ENCODE measurements at places on chromosomes 2 and 18. TPM values are rescaled to one million over a fixed set of nuclear protein-coding genes. Genes with fewer than 3 reads are reported as not detected.
A peak's percentile ranks its signal among the peaks of the same experiment; 100 is the strongest.

BARD1 gene
- 19.0 TPM for total RNA-seq

- DNase-seq = no peak
Measured at GRCh38 chr2:231513746-231514224, 16.5 kb downstream of the NMUR1 start.

DNA sequence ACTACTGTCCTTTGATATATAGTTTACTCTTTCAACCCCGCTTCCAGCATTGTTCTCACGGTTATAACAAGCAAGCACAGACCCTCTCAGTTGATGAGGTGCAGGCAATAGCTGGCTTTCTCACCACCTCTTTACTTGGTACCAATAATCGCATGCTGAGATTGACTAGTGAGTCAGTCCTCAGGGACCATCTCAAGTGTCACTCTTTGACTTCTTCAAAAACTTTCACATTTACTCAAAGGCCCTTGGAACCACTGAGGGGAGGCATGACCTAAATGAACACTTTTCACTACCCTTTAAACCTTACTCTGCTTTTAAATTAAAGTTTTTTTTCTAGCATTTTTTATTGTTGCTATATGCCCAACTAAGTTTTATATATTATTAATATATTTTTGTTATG, 101.8 kb downstream of the DAW1 start:
- DNase-seq = no peak

- DNase-seq = peak; percentile 89
Measured at GRCh38 chr2:119431155-119431975, at the start of gene TMEM37. TSS of gene TMEM37 (plus strand) at chr2:119431854. CDS start at chr2:119431904, 50 bp downstream.

DNA sequence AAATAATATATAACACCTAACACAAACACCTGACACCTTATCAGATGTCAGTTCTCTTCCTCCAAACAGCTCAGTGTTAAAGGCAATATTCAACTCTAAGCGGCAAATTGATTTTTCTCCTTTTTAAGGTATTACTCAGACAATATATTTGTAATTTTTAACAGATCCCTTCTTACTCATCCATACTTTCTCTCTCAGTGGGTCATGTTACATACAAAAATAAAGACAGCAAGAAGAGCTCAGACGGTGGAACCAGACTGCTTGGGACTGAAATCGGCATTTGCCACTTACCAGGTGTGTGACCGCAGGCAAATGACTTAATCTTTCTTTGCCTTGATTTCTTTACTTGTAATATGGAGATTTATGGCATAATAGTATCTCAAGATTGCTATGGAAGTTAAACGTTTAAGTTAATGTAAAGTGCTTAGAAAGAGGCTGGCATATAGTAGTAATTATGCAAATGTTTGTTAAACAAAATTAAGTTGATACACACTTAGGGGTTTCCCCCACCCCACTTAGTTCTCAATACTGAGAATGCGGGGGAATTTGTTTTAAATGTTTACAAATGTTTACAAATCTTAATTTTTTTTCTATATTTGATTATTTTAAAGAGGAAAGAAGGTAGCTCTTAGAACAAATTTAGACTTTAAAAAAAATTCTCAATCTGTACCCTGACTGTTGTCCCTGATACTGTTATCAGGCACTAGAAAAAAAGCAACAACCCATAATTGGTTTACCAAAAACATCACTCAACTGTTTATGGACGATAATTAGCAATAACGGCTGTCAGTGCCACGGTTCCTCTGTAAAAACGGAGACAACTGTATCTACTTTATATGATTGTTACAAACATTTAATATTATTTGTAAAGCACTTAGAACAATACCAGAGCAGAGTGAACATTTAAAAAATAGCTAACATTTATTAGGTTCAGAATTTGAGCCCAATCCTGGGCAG, 25.6 kb downstream of the MAP3K2 start:
- no peak for DNase-seq

ANKRD62 gene
- total RNA-seq = not detected

DSG4 gene
- not detected for total RNA-seq

MARCO gene
- total RNA-seq = 20.5 TPM

DNA sequence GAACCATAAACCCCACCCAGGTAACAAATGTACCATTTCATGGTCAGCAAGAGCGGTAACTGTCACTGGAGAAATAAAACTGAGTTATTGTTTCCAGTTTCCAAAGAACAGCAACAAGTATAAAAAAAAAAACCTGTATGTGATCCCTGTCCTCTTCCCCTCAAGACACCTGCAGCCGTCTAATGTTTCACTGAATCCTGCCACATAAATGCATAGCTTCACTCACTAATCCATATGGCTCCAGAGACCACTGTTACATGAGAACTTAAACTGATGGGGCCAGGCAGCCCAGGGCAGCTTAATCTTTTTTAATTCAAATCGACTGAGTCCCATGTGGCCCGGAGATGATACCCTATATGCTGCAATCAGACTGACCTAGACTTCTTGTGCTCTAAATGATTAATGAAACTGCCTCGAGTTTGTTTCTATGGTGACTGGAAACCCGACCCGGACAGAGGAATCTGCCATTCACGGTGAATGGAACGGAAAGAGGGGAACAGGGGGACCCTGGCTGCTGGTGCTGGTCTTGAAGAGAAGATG, 60.9 kb upstream of the SIX2 start:
- no peak for DNase-seq

PPP3R1 gene
- total RNA-seq = 46.3 TPM

DNA sequence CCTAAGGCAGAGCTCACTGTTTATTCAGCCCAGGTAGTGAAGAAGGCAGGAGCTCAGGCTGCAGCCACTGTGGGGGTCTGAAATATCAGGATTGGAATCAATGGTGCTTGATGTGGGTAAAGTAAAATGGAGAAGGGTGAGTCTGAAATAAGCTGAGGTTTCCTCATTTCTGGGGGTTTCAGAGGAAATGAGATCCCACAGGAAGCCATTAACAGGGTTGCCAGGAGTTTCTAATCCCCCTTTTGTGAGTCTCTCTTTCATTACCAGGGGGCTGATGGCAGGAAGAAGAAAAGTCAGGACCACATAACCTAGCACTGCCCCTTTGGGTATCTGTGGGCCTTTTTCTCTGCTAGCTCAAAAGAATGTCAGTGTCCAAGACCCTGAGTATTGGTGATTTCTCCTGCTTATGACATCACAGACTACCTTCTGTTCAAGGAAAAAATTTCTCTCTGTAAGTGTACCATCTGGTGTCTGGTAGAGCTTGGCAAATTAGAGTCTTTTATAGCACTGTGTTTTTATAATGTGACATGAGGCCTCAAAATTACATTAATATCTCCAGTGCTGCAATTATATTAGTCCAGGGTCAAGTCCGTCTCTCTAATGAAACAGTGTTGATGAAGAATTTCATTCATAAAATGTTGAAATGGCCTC, 56.0 kb downstream of the LBH start:
- DNase-seq = no peak

DSG1 gene
- total RNA-seq = not detected

GRCh38 chr2:29697715-29698114, 223.7 kb downstream of the ALK start:
- DNase-seq = no peak

FAM237A gene
- total RNA-seq = not detected

DNA sequence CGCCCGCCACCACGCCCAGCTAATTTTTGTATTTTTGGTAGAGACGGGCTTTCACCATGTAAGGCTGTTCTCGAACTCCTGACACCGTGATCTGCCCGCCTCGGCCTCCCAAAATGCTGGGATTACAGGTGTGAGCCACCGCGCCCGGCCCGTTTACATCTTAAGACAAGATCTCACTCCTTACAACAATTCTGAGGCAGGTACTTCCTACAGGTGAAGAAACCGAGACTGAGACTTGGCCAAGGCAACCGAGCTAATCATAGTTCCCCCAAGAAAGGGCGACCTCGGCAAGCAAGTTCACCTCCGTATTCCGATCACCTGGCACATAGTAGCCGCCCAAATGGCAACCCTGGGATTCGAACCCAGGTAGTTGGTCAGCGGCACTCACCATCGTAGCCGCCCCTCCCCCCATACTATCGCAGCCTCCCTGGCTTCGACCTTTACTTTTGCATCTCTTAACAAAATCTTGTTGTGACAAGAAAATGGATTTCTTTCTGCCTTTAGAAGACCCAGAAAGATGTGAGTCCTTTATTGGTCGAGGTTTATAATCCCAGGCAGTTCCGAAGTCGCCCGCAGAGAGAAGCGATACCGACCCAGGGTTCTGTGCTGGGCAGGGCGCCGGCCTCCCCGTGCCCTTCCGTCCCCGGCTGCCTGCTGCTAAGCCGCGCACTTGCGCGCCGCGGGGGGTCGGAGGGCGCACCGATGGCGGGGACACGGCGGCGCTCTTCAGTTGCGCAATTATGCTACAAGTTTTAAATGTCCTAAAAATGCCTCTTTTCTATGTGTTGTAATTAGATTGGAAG, 1.1 kb upstream of the FZD5 start:
- DNase-seq = no peak
